ENCODE measurements at places on chromosomes 7 and 10. TPM values are rescaled to one million over a fixed set of nuclear protein-coding genes. Genes with fewer than 3 reads are reported as not detected.

WEE2 gene
- polyA plus RNA-seq, result not detected

SPDYE11 gene
- polyA plus RNA-seq, result not detected

STEAP4 gene
- polyA plus RNA-seq, result 0.52 TPM

- DNase-seq, result peak; percentile 54
Measured at GRCh38 chr10:128463991-128464760, 338.0 kb upstream of the MKI67 start.

DNA sequence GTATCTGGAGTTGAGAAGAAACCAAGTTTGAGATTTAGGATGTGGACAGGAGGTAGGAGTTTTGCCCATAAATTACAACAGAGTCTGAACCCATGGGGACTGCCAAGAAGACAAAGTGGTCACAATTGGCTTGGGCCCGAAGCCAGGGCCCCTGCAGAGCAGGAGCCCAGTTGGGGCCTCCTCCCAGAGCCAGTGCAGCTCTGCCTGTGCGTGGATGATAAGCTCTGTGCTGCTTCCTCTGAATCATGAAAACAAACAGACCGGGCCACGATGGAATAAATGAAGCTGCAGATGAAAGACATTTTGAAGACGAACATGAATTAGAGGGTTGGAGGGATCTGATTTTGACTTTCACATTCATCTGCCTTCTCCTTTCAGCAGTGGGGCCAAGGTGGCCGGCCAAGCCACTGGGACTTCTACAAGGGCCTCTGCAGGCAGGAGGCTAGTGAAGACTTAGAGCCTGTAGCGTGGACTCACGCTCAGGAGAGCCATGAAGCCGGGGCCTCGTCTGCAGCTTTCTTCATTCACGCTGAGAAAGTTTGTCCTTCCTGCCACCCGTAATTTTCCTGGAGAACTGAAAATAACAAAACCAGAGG is 156.8 kb upstream of the LYZL1 start:
- DNase-seq, result no peak

- no peak for DNase-seq
Measured at GRCh38 chr10:24404567-24404966, 195.6 kb downstream of the KIAA1217 start.

DNA sequence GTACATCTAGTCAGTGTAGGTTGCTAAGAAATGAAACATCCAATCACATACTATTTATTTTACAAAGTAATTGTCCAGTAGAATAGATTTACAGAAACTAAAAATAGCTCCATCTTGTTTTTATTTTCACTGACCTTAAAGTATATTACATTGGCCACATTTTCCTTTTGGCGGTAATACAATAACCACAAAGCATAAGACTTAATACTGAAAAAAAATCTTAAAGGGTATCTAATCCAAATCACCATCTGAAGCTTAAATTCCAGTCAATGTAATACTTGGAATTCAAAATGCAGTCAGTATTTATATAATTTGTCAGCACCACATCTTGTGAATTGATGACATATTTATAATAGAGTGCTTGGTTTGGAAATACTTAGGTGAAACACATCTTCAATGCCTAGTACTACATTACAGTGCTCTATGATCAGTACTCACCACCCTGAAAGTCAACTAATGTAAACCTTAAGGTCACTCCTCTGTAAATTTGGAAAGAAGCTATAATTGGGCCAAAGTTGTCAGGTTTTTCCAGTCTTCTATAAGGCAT is 8.9 kb downstream of the ANKMY2 start:
- no peak for DNase-seq

NPFFR1 gene
- not detected for polyA plus RNA-seq

Measured in keratinocyte (primary cell).